Prostate gland (tissue), 2 donors: ENCODE measurements at places on chromosomes 2 and 18. TPM values are rescaled to one million over a fixed set of nuclear protein-coding genes. Genes with fewer than 3 reads are reported as not detected.

DNA sequence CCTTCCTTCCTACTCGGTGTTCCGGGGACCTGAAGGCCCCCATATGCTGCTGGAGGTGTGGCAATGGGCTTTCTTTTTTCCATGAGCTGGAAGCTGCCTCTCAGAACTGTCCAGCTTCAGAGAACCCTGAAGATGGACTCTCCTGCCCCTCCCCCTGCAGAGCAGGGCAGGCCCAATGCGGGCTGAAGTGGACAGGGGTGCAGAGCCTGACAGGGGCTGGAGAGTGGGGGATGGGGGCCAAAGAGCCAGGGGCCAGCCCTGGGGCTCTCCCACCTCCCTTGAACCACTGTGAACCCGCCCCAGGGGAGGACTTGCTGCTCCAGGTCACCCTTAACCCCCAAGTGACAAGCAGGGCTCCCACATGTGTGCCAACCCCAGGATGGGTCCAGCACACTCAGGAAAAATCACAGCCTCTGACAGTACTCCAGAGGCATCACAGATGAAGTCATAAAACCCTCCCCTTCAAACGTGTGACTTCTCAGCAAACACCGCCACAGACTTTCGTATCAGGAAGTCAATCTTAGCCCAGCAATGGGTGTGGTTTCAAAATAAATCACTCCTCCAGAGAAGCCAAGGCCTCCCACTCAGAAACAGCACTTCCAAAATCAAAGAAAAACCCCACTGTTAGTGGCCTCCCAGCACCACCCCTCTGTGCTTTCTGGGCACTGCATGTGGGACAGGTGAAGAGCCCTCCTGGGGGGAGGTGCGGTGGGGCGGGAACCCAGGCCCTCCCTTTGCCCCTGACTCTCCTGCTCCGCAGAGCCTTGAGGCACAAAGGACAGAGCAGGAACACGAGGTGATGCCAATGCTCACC is 135.8 kb downstream of the HDAC4 start:
- no peaks in the 10 kb centered on the region for H3K27me3 ChIP-seq
- H3K4me3 ChIP-seq, result no peak overlapping the region
- no peaks in the 10 kb centered on the region for H3K36me3 ChIP-seq
- H3K4me1 ChIP-seq, result peaks cover 31% of the 10 kb centered on the region

DNA sequence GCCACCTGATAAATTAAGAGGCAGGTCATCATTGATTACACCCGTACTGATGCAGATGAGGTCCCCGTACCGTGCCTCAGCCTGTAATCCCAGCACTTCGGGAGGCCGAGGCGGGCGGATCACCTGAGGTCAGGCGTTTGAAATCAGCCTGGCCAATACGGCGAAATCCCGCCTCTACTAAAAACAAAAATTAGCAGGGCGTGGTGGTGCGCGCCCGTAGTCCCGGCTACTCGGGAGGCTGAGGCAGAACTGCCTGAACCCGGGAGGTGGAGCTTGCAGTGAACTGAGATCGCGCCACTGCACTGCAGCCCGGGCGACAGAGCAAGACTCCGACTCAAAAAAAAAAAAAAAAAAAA is 683 bp upstream of the ENOSF1 start:
- H3K27me3 ChIP-seq, result no peaks in the 10 kb centered on the region
- peak overlapping the region; percentile 49 for H3K4me3 ChIP-seq
- DNase-seq, result no peak
- H3K36me3 ChIP-seq, result no peaks in the 10 kb centered on the region
- peak overlapping the region; percentile 83 for H3K27ac ChIP-seq

The ANKRD36B gene
- total RNA-seq, result 13.0 TPM

The SCN3A gene
- total RNA-seq, result 1.6 TPM

The PPP1R1C gene
- total RNA-seq, result 9.1 TPM
